BJ (cell line): ENCODE measurements at places on chromosomes 11 and 22.

- DNase-seq, result no peak
These were observed 945.3 kb downstream of the NTM start for GRCh38 chr11:132315696-132316095.

DNA sequence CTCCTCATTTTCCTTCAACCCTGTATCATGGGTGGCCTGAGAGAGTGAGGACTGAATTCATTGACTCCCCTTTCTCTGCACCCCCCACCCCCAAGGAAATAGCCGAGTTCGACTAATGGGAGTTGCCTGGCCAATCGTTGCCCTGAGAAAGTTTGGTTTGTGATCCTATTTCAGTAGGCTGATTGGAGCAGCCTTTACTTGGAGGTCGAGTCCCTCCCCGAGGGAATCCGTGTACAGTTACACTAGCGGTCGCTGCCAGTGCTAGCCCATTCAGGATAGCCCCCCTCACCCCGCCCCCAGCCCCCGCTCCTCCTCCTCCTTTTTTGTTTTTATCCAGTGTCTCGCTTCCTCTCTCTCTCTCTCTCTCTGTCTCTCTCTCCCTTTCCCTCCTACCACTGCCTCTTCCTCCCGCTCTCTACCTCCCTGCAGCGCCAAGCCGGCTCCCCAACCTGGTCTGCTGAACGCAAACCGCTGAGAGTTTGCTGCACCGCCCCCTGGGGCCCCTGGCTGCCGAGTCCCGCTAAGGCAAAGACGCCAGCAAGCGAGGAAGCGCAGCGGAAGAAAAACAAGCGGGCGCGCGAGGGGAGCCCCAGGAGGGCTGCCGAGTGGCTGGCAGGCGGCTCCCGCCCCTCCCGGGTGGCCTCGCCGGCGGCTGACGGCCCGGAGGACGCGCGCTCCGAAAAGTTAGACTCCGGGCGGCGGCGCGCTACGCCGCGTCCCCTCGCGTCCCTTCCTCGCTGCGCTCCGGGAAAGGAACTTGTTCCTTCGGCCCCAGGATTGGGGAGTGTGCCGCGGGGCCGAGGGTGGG, at the start of gene GRAMD1B:
Gene GRAMD1B (plus strand): TSS at position 357 of the 808 bp plus-strand sequence. CDS start 524 bp downstream, outside the sequence.
- DNase-seq, result peak; percentile 70

- no peak for DNase-seq
These were observed 18.5 kb downstream of the IRF7 start for GRCh38 chr11:597166-597725.

DNA sequence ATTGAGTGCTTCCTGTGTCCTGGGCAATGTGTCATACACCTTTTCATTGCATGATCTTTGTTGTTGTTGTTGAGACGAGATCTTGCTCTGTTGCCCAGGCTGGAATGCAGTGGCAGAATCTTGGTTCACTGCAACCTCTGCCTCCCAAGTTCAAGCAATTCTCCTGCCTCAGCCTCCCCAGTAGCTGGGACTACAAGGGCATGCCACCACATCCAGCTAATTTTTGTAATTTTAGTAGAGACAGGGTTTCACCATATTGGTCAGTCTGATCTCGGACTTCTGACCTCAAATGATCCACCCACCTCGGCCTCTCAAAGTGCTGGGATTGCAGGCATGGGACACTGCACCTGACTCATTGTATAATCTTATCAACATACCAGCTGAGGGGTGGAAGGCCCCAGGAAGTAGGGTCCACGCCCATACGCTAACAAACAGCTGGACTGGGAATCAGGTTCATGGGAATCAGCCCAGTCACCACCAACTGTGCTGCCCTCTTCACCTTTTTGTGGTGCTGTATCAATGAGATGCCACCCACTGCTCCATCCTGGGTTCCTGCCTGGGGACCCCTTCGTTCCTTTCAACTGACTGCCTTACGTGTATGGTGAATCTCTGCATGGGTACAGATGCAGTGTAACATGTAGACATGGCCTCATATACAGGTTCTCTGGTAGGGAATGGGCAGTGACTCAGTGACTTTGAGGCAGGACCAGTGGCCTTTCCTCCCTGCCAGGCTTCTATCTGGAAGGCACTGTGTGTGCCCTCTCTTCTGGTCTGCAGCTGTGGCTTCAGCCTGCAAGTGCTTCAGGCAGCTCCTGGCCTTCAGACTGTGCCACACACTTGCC, 32.5 kb upstream of the YWHAH start:
- DNase-seq, result no peak

- no peak for DNase-seq
These were observed 93.5 kb downstream of the GRAMD1B start for GRCh38 chr11:123523539-123523938.

DNA sequence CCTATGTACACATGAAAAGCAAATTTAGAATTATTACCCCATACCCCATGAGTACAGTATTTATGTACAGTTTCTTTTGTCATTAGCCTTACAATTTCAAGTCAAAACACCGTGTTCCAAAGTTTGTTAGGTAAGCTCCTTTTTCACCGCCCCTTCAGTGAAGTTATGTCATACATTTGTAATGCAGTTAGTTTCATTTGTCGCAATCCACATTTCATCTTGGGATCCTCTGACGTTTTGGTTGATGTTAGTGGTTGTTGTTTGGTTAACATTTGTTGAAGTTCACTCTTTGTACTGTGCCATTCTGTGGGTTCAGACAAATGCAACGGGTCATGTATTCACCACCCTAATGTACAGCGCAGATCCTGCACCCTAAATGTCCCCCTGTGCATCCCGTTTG, 45.2 kb downstream of the ARHGEF12 start:
- DNase-seq, result no peak

GRCh38 chr11:13215149-13215548, 62.4 kb upstream of the BMAL1 start:
- no peak for DNase-seq

DNA sequence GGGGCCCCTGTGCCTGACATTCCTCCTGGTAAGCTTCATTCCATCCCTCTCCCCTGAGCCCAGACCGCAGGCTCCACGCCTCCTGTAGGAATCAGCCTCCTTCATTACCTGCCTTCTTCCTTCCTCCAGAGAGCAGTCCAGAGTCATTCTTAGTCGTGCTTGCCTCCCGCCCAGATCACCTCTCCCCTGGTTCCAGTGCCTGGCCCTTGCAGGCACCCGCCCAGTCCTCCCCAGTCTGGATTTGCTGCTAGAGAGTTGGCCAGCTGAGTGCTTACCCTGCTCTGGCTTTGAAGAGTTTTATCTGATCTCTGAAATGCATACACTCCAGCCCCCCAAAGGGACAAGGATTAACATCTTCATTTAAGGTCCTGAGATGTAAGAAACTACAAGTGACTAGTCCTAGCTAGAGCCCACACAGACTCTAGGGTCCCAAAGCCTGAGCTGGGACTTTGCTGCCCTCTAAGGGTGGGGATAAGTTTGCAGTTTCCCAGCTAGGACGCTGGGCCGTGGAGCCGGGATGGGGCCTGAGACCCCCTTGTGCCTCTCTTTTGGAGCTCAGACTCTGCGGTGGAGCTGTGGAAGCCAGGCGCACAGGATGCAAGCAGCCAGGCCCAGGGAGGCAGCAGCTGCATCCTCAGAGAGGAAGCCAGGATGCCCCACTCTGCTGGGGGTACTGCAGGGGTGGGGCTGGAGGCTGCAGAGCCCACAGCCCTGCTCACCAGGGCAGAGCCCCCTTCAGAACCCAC, 1.6 kb downstream of the NR1H3 start:
- no peak for DNase-seq

DNA sequence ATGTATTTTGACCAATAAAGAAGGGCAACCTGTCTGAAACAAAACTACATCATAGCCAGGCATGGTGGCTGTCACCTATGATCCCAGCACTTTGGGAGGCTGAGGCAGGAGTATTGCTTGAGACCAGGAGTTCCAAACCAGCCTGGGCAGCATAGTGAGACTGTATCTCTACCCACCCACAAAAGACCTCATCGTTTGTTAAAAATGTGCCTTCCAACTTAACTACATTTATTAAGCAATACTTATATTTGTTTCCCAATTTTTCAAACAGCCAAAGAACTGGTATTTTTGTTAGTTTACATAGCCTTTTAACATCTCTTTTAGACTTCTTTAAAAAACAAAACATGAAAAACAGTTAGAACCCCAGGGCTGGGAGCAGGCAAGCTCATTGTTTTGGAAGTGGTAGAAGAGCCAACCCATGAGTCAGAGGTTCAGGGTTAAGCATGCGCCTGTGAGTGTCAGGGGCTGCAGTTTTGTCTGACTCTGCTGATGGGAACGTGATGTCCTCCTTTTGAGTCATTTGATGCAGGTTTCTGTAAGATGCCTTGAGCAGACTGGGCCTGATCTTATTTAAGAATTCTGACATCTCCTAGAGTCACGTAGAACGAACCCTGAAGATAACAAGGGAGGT, 53.9 kb upstream of the CRTAM start:
- DNase-seq, result peak; percentile 79

GRCh38 chr11:111018566-111018965, 227.0 kb upstream of the POU2AF2 start:
- no peak for DNase-seq

DNA sequence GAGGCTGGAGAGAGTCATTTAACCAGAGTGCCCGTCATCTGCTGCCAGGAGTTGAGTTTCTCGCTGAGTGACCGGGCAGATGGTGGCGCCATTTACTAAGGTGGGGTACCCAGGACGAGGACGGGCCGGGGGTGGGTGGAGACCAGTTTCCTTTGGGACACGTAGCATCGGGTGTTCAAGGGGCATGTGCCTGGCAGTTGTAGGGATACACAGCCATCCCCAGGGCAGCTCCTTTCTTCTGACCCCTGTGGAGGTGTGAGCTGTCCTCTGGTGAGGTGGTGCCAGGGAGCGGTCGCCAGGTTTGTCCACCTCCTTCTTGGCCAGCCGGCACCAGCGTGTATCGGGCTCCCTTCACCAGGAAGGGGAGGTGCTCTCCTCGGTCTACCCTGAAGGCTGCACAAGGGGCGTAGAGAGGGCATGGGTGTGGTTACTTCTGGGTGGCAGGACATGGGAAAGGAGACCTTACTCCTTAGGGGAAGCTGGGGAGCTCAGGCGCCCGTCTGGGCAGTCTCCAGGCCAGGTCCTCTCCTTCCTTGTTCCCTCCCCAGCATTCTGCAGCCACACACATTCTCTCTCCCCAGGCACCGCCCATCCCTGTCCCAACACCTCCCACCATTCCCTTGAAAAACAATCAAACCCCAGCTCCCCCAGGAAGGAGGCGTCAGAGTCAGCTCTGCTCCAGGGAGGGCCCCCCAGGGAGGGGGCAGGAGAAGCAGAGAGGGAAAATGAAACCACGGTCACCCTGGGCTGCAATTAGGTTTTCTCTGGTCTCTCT, 10.3 kb upstream of the MB start:
- peak; percentile 69 for DNase-seq

- no peak for DNase-seq
These were observed 158.5 kb downstream of the CCDC34 start for GRCh38 chr11:27204529-27204928.

DNA sequence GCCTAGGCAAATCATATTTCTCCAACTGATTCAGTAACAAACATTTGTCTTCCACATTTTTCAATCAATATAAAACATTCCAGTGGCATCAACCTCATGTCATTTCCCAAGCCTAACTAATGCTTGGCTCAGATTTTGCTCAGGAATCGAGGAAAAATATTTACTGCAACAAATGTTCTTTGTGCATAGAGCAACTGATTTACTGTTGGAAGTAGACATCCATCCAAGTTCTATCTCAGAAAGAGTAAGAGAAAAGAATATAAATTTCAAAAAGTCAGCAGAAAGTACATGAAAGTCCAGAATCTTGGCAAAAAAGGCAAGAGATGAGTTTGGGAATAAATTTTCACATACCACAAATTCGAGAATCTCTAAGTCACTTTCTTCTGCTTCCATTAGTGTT, 2245.0 kb upstream of the RAG2 start:
- DNase-seq, result no peak

GRCh38 chr22:45435544-45436139, 22.1 kb downstream of the RIBC2 start:
- no peak for DNase-seq

GRCh38 chr11:7533199-7534041, 19.6 kb downstream of the PPFIBP2 start:
- no peak for DNase-seq

DNA sequence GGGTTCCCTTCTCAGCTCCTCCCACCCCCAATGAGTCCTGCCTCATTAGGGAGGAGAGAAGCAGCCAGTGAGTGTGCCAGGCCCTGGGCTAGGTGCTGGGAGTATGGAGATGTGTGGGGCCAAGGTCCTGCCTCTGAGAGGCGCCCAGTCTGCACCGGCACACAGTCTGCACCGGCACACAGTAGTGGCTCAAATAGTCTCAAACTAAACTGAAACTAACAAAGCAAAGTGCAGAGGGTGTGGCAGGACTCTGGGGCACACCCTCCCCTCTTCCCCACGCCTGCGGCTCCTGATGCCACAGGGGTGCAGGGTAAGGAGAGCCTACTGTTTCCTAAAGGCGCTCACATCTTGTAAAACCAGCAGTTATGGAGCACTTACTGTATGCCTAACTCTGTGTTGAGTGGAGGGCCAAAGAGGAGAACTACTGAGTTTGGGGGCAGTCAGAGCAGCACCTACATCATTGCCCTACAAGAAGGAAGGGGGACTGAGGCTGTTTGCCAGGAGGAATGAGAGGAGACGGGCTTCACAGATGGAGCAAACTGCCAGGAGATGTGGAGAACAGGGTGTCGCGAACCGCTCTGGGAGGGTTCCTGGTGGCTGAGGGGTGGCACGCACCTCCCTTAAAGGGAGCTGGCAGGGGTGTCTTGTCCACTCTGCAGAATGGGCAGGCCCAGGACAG, 939 bp upstream of the SH3BP1 start:
- no peak for DNase-seq

DNA sequence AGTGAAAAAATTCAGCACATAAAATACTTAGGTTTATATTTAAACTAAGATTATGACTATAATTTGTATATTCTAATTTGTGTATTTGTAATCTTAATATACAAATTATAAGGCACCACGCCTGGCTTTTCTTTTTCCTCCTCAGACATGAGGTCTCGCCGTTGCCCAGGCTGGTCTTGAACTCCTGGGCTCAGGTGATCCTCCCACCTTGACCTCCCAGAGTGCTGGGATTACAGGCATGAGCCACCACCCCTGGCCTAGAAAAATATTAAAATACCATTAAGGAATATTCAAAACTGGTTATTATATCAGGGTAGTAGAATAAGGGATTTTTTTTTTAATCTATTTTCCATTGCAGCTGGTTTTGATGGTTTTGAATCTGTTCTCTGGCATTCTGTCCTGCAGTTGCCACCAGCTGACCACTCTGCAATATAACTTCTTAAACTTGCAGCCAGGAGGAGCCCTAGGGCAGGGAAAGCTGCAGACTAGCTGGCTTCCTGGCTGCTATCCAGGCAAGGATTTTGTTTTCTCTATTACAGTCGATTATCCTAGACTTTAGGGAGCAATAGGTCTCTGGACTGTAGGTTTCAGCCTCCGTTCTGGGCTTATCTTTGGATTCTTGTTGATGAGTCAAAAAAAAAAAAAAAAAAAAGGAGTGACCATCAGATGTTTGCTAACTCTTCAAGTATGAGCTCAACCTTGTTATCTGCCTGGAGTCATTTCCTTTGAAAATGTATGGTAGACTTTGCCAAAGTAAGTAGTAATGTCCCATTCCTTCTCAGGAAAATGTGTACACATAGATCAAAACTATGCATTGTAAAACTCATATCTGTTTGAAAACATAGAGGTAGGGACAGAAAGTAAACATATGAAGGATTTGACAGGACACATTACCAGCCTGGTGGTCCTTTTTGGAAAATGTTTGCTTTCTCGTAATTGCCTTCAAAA, 13.2 kb downstream of the POLA2 start:
- peak; percentile 89 for DNase-seq
